ENCODE measurements at places on chromosomes 5 and 9. TPM values are rescaled to one million over a fixed set of nuclear protein-coding genes. Genes with fewer than 3 reads are reported as not detected.

The SSNA1 gene
- total RNA-seq: 91.4 TPM

The GABRA6 gene
- not detected for total RNA-seq

- DNase-seq: no peak
Observed at GRCh38 chr5:136446565-136446964, 81.2 kb upstream of the TRPC7 start.

GRCh38 chr5:94691291-94691690, 72.8 kb downstream of the SLF1 start:
- no peak for DNase-seq

- DNase-seq: no peak
Observed at GRCh38 chr9:129126749-129127618, 15.8 kb downstream of the PTPA start.

DNA sequence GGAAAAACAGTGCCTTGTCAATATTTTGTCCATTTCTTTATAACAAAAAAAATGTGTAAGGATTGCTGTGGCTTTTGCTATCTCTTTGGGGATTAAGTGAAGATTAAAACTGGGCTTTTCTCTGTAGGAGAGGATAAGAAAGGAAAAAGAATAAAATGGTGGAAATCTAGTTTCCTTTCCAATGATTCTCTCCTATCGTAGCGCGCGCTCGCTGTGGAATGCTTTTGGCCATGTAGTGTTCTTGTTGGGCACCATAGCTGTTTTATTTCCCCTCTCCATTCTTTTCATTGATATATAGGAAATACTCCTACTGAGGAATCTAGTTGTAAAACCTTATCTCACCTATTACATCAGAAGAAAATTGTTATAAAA, 1.5 kb downstream of the STXBP1 start:
- DNase-seq: no peak

DNA sequence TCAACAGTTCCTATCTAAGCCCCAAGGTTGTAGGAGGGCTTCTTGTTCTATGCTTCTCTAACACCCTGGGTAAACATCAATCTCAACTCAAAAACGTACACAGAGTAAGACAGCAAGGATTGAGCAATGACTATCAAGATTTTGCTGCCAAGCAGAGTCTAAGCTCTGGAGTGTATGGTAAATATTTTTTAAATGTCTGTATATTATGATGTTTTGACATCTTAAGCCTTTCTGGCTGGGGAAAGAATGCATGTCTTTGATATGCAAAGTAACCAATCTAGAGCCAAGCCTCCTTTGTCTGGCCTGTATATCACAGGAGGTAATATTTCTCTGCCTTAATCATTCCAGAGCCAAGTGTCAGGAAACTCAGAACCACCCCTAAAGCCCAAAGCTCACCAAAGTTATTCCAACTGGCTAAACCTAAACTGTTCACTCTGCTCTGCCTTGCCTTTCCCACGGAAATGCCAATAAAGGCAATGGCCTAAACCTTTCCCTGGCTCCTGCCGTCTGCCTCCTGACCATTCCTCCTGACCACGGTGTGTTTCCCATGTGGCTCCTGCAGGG, 45.2 kb downstream of the YIPF5 start:
- DNase-seq: no peak

DNA sequence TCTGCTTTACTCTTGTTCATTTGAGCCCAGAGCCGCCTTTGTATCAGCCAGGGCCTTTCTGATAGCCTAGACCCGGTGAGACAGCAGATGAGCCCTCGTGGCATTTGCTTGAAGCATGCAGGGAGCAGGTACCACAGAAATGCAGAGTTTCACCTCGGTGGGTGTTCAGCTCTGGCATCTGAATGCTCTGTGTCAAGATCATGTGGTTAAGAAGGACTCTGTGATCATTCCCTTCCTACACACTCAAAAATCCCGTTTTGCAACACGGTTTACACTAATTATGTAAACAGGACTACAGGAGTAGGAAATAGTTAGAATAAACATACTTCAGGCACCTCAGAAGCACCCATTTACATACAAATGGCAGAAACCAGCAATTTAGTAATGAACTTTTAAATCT, 67.2 kb downstream of the MVB12B start:
- DNase-seq: no peak

Data from kidney epithelial cell (primary cell).